ENCODE measurements at places on chromosomes 5 and 9.

- DNase-seq: no peak
Measured at GRCh38 chr9:76438841-76439588, 20.0 kb upstream of the GCNT1 start.

GRCh38 chr9:110357505-110357904, 19.8 kb upstream of the TXNDC8 start:
- DNase-seq: no peak

DNA sequence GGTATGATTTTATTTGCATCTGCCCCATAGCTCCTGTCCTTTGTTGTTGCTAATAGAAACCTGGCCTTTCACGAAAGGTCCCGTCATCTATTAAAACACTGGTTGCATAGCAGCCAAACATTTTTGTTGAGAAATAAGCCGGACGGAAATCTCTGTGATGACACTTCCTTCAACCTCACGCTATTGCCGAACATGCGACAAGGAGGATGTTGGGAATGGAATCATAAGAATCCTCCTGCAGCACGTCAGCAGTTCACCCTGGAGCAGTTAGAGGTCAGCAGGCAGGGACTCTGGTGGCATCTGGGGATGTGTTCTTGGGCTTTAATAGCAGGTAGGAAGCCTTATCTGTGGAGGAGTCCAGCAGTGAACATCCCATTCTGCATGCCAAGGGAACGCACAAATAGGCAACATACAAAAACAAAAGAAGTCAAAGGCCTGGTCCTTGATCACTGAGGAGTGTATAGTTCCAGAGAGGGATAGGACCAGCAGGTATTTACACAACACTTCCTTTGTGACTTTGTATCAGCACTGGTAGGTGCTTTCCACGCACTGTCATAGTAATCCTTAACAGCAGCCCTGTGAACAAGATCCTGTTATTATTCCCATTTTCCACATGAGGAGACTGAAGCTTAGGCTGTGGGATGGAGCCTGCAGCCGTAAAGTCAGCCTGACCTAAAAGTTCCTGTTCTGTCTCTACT, 33.4 kb downstream of the ARHGAP26 start:
- DNase-seq: no peak

- DNase-seq: no peak
Measured at GRCh38 chr5:150300496-150301169, 2.1 kb downstream of the ARSI start.

GRCh38 chr9:133692364-133692985, 45.7 kb downstream of the SARDH start:
- DNase-seq: no peak

GRCh38 chr9:137989156-137989555, 111.6 kb downstream of the CACNA1B start:
- no peak for DNase-seq

- no peak for DNase-seq
Measured at GRCh38 chr9:90810691-90811090, 9.1 kb downstream of the SYK start.

DNA sequence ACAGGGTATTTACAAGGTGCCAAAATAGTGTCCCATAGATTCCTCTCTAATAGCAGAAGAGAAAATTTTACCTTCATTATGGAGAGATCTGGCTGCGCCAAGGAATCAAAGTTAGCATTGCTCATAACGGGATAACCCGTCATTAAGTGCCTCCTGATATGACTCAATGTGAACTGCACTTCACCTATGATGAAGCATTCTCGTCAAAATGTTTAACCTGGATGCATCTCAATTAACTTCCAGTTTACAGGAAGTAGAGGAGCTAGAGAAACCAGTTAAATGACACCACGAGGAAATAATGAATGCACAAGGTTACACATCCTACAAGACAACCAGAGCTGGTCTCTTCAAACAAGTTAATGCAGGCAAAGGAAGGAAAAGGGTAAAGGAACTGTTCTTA, 17.2 kb downstream of the FBXW11 start:
- DNase-seq: no peak

DNA sequence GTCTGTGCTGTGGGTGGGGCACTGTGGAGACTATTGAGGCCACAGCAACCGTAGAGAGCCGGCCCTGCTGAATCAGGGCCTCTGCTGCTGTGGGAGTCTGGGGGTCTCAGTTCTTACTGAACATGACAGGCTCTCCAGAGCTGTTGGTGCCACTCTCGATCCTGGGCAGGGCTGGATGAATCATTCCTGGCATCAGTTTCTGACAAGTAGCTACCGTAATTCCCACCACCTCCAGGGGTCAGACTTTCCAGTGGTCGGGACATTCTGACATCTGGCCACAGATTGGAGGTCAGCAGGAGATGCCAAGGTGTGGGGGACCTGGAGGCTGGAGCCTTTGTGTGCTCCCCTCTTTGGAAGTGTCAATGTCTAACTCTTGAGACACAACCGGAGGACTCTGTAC, 188.4 kb downstream of the IRX2 start:
- DNase-seq: no peak

- no peak for DNase-seq
Measured at GRCh38 chr5:143592648-143593047, 189.2 kb upstream of the NR3C1 start.

GRCh38 chr9:129070696-129071525, 10.0 kb upstream of the DOLPP1 start:
- no peak for DNase-seq

DNA sequence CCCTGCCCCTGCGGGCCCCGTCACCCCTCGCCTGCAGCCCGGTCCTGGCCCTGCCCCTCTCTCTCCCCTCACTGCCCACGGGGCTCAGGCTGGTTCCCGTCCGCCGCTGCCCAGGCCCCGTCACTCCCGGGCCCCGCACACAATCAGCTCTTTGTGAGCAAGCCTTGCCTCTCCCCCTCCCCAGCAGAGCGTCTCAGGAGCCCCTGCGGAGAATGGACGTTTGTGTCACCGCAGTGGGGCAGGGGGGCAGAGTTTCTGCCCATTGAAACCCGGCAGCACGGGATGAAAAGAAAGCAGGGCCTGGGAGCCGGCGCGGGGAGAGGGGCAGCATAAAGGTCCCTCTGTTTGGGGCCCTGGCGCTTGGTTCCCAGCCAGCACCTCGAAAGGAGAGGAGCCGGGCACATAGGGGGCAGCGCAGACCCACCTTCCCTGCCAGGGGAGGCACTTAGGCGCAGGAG, 13.5 kb upstream of the NUP214 start:
- DNase-seq: peak; percentile 95

GRCh38 chr5:52597625-52598024, 190.1 kb upstream of the ITGA1 start:
- no peak for DNase-seq

DNA sequence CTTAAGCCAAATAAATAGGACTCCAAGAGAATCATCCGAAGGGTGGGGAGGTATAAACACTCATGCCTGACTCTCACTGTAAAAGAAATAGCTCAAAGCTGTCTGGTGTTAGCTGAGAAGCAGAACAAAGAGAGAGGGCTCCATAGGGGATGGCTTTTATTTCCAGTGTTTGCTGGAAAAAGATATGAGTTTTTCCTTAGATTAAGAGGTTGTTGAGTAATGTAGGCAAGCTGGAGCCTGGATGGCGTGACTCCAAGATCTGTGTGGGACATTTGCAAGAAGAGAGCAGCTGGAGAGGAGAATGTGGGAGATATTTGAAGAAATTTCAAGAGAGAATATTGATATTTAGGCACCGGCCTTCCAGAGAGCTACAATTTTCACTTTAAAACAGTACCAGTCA, 793.7 kb upstream of the RGMB start:
- DNase-seq: no peak

GRCh38 chr5:157978061-157978460, 119.1 kb upstream of the CLINT1 start:
- DNase-seq: no peak

DNA sequence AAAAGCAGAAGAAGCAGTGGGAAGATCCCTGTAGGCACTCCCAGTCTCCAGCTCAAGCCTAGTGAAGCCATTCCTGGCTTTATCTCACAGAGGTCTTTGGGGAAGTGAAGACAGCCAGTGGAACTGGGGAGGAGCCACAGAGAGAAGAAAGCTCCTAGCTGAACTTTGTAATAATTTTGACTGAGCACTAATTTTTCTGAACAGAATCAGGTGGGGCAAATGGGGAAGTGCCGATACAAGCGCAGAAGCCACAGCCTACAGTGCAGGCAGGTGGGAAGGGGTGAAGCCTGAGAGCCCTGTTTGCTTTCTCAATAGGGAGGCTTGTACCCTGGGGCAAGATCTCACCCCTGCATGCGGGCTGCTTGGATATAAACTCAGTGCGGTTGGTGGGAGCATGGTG, 48.4 kb upstream of the SNAPC3 start:
- no peak for DNase-seq

DNA sequence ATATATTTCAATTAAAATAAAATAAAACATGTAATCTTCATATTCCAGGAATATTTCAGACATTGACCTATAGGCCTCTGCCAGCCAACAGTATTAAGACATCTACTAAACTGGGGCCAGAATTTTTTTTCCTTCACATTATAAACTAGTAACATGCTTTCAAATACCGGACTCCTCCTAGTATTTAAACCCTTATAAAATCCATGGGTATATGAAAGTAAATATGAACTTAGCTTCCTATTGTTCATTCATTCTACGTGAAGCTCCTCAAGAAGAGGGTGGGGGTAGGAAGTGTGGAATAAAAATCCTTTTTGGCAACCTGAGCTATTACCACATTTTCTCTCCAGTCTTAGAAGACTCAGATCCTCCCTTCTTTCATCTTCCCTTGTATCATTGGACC, 16.4 kb downstream of the SEMA5A start:
- no peak for DNase-seq

- no peak for DNase-seq
Measured at GRCh38 chr5:68376935-68377334, 161.4 kb downstream of the PIK3R1 start.

DNA sequence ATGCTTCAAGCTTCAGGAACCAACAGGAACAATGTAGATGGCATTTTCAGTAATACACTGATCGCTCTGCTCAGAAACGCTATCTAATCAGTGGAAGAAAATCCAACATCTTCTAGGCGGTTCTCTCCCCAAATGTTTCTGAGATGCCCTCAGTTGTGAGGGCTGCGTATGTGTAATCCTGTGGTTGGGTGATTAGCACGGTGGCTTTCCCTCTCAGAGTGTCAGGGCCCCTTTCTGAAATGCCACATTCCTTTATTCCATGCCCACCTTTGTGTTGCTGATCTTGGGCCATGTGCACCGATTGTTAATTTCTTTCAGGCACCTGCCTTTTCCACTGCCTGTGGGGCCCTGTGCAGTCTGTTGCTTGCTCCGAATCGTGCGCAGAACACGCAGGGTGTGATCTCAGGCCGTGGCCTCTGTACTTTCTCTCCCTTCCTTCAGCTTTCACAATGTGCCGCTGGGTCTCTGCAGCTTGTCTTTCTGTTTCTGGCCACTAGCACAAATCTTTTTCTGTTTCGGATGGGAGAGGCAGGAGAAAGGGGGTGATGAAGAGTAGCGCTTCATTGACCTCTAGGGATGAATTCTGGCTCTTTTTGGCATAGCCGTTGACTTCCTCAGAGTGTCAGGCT, 324.0 kb downstream of the PARP8 start:
- DNase-seq: no peak

DNA sequence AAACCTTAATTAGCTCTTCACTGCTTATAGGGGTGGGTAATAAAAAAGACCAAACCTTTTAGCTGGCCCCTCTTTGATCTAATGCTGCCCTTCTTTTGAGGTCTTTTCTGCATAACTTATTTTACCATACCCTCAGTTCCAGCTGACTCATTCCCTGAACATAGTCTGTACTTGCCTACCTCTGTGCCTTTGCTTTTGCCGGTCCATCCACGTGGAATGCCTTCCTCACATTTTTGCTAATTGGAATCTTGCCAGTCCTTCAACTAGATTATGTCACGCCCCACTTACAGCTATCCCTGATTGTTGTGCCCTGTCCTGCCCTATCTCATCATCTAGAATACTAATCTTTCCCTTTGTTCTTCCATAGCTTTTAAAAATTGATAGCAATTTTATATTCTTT, 44.2 kb downstream of the FAF2 start:
- no peak for DNase-seq

DNA sequence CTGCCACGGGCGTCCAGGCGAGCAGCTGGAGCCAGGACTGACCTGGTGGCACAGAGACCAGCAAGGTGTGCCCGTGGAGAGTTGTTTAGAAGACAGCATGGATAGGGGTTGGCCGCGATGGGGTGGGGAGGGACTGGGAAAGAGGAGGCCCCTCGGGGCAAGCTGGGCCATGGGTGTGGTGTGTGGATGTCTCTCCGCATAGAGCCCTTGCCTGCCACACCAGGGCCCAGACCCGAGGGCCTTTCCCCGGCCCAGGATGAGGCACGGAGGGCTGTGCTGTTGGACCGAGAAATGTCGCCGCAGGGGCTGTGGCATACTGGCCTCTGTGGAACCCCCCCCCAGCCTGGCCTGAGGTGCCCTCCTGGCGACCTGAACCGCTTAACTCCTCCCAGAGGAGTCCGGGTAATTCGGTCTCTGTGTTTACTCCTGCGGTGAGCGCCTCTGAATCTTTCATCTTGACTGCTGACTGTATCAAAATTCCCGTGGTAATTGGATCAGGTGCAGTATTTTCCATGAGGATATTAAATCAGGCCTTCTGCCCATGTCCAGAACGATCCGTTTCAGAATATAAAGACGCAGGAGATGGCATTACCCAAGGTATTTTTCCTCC, 22.5 kb upstream of the LAMC3 start:
- no peak for DNase-seq

- DNase-seq: no peak
Measured at GRCh38 chr5:149605998-149606724, 24.9 kb downstream of the ARHGEF37 start.

DNA sequence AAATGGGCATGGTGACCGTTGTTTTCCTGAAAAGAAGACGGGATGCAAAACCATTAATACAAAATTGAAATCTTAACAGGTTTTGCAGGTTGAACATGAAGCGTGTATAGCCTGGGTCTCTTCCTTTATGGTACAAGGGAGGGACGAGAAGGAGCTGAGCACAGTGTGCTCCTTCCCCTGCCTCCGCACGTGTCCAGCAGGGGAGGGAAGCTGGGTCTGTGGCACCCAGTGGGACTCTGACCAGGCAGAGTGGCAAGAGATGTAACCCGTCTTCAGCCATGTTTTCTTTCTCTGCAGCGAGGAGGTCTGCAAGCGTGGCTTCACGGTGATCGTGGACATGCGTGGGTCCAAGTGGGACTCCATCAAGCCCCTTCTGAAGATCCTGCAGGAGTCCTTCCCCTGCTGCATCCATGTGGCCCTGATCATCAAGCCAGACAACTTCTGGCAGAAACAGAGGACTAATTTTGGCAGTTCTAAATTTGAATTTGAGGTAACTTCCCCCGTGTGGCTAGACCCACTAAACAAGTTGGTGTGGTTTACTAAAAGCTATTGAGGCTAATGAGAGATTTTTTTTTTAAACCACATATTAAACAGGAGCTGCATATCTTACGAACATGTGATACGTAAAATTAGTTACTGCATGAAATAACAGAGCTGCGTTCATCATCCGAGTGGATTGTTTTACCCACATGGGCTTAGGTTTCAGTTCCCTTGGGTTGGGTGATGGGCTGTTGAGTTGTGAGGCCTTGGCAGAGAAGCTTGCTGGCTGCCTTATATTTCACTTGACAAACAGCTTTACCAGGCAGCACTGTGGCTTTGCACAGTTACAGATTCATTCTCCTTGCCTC, 143.7 kb downstream of the TRIO start:
- DNase-seq: no peak

- no peak for DNase-seq
Measured at GRCh38 chr5:90613918-90614504, 55.4 kb downstream of the ADGRV1 start.

All from nucleus accumbens (tissue), 56 donors.